ENCODE measurements at places on chromosomes 12 and 14.

GRCh38 chr14:104931304-104931770, 6.7 kb downstream of the PLD4 start:
- DNase-seq: no peak

DNA sequence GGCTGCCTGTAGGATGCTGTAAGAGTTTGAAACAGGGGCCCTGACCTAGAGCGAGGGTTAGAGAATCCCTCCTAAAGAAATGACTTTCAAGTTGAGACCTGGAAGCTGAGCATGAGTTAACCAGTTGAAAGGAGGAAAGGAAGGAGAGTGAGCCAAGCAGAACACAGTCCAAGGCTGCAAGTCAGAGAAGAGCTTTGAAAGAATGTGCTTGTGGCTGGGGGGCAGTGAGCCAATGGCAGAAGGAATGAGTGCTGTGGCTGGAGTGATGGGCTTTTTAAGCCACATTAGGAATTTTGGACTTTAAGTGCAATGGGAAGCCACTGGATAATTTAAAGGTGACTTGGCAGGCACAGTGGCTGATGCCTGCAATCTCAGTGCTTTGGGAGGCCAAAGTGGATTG, 18.1 kb downstream of the CDKN1B start:
- no peak for DNase-seq

GRCh38 chr12:94622475-94622874, 27.9 kb downstream of the TMCC3 start:
- no peak for DNase-seq

GRCh38 chr12:49951411-49952240, 1.1 kb downstream of the AQP2 start:
- DNase-seq: no peak

- no peak for DNase-seq
Observed at GRCh38 chr12:6183689-6184428, 16.3 kb upstream of the CD9 start.

DNA sequence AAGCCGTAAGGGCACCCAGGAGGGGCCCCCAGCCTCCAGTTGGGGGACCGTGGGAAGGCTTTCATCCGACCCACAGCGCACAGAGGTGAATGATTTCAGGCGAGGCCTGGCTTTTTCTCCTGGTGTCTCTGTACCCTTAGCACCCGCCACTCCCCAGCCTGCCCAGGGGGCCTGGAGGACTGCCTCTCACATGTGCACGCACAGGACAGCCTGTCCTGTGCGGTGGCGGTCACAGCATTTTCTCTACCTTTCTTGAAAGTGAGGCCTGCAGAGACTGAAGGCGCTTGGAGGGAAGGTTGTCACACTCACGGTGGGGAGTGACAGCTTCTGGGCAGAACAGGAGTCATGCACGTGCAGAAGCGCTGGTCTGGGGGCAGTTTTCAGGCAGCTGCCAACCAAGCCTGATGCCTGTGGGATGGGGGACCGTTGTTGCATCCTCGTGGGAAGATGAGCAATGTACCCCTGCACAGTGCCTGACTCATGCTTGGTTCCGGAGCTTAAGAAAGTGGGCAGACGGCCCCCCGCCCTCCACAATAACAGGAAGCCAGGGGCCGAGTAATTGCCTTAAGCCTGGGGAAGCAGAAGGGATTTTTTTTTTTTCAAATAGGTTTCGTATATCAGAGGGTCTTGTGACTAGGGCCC, 148.1 kb downstream of the TSPAN9 start:
- DNase-seq: no peak

DNA sequence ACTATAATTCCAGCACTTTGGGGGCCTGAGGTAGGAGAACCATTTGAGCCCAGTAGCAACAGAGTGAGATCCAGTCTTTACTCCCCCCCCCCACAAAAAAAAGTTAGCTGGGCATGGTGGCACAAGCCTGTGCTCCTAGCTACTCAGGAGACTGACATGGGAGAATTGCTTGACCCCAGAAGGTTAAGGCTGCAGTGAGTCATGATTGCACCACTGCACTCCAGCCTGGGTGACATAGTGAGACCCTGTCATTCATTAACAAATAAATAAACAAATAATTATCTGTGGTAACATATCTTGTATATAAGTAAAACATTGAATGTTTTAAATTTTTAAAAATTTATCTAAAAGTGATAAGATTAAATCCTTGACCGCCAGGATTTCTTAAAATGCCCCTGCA, 4.8 kb downstream of the ENTPD5 start:
- DNase-seq: no peak

DNA sequence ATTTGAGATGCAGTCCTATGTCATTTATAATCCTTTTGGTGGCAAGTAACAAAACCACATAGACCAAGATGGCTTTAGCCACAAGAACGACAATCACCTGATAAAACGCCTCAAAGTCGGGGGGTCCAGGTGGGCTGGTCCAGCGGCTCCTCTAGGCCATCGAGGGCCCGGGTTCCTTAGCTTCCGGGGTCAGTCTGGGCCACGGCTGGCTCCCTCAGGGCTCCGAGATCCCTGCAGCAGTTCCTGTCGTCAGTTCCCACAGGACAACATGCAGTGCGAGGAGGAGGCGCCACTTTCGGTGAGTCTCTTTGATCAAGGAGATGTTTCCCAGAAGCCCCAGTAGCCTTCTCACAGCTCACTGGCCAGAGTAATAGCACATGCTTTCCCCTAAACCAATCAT, 574.6 kb downstream of the AACS start:
- no peak for DNase-seq

DNA sequence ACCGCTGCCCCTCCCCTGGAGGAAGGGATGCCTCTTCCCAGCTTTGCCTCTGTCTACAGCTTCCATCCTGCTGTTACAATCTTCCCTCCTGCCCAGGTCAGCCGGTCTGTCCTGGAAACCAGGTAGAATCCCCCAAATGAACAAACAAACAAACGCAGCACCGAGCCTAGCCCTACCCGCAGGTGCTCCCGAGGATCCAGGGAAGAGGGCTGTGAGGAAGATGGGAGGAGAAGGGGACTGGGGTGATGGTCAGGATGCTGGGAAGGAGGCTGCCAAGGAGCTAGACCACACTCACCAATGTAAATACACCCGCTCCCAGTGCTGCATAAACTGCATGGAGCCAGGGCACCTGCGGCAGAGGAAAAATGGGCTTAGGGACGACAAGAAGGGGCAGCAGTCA, 16.6 kb downstream of the FAIM2 start:
- no peak for DNase-seq

- DNase-seq: no peak
Observed at GRCh38 chr12:65432114-65432513, 153.6 kb downstream of the MSRB3 start.

GRCh38 chr12:85325442-85325841, 45.4 kb downstream of the ALX1 start:
- no peak for DNase-seq

DNA sequence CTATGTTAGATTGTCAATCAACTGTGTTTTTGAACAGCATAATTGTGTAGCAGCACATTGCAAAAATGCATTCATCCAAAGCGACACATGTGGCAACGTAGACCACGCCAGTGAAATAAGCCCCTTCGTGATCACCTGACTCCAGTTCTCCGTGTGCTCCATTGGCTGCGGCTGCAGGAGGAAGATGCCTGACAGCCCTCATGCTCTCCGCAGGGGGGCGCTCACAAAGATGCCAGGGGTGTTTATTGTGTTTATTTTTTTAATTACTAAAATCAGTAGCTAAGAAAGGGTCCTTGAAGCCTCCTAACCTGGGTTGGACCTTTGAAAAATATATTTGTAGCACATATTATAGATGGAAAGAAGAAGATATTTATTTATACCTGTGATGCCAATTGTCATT, 116.3 kb downstream of the SLC15A4 start:
- no peak for DNase-seq

GRCh38 chr12:76272287-76272686, 75.9 kb downstream of the BBS10 start:
- no peak for DNase-seq

GRCh38 chr14:72925815-72926291, 411 bp upstream of the DCAF4 start:
- DNase-seq: no peak

GRCh38 chr14:104993306-104993705, 7.7 kb downstream of the CLBA1 start:
- DNase-seq: no peak

DNA sequence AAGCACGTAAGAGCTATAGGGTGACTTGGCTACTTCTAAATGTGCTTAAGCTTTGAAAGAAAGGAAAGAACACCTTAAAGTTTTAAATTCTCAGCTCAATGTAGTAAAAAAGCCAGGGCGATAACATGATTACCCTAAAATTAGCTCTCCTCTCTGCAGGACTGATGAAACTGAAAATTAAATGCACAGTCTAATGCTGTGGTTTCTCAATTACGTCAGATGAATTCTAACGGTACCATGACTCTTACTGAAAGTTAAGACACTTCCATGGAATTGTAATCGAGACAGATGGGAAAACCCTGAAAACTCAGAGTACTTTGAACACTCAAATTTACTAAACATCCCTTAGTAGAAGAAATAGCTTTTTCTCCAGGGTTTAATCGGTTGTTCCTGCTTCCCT, 25.9 kb upstream of the PRKD1 start:
- DNase-seq: no peak

DNA sequence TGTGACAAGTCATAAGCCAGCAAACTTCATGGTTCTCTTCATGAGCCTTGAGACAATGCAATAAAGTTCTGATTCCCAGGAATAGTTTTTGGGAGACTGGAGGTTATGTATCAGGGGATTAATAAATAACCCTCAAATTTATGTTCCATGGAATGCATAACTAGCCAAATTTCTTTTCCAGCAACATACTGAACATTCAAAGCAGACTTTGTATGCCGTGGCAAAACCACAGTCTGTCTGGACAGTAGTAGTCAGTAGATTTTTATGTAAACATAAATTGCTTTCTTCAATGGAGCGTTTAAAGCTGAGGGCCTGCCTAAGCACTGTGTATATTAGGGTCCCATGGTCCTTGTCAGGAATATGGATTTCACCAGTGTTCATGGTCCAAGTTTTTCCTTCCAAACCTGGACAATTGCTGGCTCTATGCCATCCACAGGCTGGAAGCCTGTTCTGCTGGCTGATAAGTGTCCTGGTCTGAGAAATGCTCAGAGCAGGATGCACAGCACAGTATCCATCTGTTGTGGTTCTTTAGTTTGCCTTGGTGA, 144.9 kb downstream of the SRGAP1 start:
- no peak for DNase-seq

- DNase-seq: no peak
Observed at GRCh38 chr14:100785626-100786025, 40.3 kb upstream of the MEG3 start.

Data from Jurkat, Clone E6-1 (cell line).